ENCODE measurements at places on chromosomes 7 and 10.
A peak's percentile ranks its signal among the peaks of the same experiment; 100 is the strongest.

GRCh38 chr10:75435291-75435690, 3.9 kb downstream of the LRMDA start:
- H3K4me3 ChIP-seq, result no peak overlapping the region
- peaks cover 38% of the 10 kb centered on the region for H3K4me1 ChIP-seq
- H3K27me3 ChIP-seq, result peaks cover 88% of the 10 kb centered on the region
- DNase-seq, result peak; percentile 48
- no peaks in the 10 kb centered on the region for H3K36me3 ChIP-seq
- H3K27ac ChIP-seq, result no peak overlapping the region

GRCh38 chr7:94396596-94396995, 1.9 kb downstream of the COL1A2 start:
- H3K27ac ChIP-seq, result no peak overlapping the region
- peaks cover 2% of the 10 kb centered on the region for H3K36me3 ChIP-seq
- no peak for DNase-seq
- H3K4me3 ChIP-seq, result peak overlapping the region; percentile 57
- peaks cover 4% of the 10 kb centered on the region for H3K27me3 ChIP-seq
- H3K4me1 ChIP-seq, result peaks cover 22% of the 10 kb centered on the region

GRCh38 chr7:158274996-158275395, 312.6 kb downstream of the PTPRN2 start:
- no peak overlapping the region for H3K27ac ChIP-seq
- no peak for DNase-seq
- H3K4me3 ChIP-seq, result no peak overlapping the region
- H3K4me1 ChIP-seq, result peaks cover 10% of the 10 kb centered on the region
- H3K27me3 ChIP-seq, result no peaks in the 10 kb centered on the region
- H3K36me3 ChIP-seq, result no peaks in the 10 kb centered on the region

DNA sequence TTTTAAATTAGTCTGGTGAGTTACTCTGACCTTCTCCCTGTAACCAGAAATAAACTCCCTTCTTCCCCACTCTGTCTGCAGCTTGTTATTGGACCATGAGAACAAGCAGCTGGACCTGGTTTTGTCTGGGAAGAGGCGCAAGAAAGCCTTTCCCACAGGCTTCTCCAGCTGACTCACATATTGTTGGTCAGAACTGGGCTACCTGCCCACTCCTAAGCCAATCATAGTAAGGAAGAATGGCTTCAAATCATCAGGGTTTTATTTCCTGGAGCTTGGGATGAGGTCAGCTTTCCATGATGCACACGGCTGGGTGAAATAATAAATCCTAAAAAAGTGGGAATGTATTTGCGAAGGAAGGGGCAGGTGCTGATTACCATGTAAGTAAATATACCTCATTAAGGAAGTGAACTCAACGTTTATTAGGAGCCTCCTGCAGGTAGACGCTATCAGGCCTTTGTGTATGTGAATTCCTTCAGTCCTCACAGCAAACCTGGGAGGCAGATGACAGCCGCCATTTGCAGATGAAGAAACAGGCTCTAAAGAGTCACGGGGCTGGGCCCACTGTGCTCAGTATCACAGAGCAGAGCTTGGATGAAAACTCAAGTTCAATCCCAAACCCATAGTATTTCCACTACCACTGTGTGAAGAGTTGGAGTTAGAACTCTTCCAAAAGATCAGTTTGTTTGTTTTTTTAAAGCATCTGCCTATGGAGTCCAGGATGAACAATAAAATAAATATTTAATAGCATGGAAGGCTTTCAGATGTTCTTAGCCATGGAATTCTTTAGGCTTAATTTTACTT, 32.8 kb downstream of the IL15RA start:
- no peak for DNase-seq
- H3K4me1 ChIP-seq, result peaks cover 4% of the 10 kb centered on the region
- no peaks in the 10 kb centered on the region for H3K36me3 ChIP-seq
- H3K4me3 ChIP-seq, result no peak overlapping the region
- H3K27ac ChIP-seq, result no peak overlapping the region

GRCh38 chr7:144390481-144390880, 13.0 kb downstream of the NOBOX start:
- H3K36me3 ChIP-seq, result no peaks in the 10 kb centered on the region
- no peaks in the 10 kb centered on the region for H3K4me1 ChIP-seq
- H3K27ac ChIP-seq, result no peak overlapping the region
- H3K27me3 ChIP-seq, result no peaks in the 10 kb centered on the region
